ENCODE measurements at places on chromosomes 3 and 15. TPM values are rescaled to one million over a fixed set of nuclear protein-coding genes. Genes with fewer than 3 reads are reported as not detected.

The GRIP2 gene
- 0.34 TPM for total RNA-seq

The TMEM202 gene
- not detected for total RNA-seq

The VWA5B2 gene
- total RNA-seq, result 10.6 TPM

The CP gene
- total RNA-seq, result 0.52 TPM

DNA sequence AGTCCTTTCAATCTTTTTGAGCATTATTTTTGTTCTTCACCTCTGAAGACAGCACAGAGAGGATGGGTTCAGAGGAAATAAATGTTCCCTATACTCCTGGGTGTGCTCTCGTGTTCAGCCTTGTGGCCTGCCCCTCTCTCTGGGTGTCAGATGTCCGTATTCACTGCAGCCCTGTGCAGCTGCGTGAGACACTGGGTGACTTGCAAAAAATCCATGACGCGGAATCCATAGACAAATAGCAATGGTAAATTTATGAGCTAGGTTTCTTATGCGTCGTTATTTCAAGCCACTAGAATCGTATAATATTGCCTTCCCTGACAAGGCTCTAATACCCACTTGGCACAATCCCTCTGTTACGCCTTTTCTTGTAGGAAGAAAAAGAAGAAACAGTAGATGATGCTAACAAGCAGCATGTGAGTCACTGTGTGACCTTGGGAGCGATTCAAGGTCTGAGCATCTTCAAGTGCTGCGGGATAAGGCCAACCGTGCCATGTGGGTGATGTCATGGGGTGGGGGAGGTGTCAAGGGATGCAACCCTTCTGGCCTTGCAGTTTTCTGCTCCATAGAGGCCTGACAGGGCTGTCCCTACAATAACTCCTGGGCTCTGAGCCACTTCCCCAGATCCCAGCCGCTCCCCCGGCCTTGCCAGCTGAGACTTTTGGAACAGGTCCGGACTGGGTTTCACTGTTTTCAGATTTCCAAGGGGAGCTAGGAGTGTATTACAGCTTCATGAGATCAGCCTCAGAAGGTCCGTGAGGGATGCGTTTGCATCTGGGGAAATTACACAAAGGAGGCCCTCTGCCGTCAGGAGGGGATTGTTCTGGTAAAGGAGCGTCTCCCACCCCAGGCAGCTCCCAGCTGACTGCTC, 47.6 kb upstream of the POMGNT2 start:
- H3K36me3 ChIP-seq, result no peaks in the 10 kb centered on the region
- no peaks in the 10 kb centered on the region for H3K27me3 ChIP-seq
- DNase-seq, result no peak
- no peaks in the 10 kb centered on the region for H3K4me1 ChIP-seq

DNA sequence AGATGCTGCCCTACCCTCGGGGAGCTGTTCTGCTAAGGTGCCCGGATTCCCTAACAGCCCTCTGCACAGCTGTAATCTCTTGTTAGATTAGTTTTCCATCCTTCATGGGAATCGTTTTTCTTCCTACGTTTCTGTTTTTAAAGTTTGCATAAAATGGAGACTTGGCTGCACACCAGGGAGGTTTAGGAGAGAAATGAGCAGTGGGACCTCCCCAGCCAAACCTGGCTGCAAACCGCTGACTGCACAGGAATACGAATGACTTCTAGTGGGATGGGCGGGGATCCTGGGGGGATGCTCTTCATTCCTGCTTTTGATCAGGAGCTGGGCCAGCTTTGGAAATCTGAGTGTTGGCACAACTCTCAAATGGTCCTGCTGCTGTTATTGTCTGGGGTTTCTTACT, 77.5 kb downstream of the THSD4 start:
- no peaks in the 10 kb centered on the region for H3K36me3 ChIP-seq
- H3K4me1 ChIP-seq, result no peaks in the 10 kb centered on the region
- H3K27me3 ChIP-seq, result no peaks in the 10 kb centered on the region
- no peak overlapping the region for H3K27ac ChIP-seq
- no peak overlapping the region for H3K4me3 ChIP-seq
- DNase-seq, result no peak

GRCh38 chr3:13046569-13047274, 26.5 kb downstream of the IQSEC1 start:
- no peak overlapping the region for H3K4me3 ChIP-seq
- DNase-seq, result no peak
- no peaks in the 10 kb centered on the region for H3K36me3 ChIP-seq
- no peaks in the 10 kb centered on the region for H3K4me1 ChIP-seq
- H3K27me3 ChIP-seq, result no peaks in the 10 kb centered on the region
